ENCODE measurements at places on chromosomes 3 and 15.

GRCh38 chr15:55403531-55403930 is 4.6 kb downstream of the CCPG1 start:
- DNase-seq: no peak

DNA sequence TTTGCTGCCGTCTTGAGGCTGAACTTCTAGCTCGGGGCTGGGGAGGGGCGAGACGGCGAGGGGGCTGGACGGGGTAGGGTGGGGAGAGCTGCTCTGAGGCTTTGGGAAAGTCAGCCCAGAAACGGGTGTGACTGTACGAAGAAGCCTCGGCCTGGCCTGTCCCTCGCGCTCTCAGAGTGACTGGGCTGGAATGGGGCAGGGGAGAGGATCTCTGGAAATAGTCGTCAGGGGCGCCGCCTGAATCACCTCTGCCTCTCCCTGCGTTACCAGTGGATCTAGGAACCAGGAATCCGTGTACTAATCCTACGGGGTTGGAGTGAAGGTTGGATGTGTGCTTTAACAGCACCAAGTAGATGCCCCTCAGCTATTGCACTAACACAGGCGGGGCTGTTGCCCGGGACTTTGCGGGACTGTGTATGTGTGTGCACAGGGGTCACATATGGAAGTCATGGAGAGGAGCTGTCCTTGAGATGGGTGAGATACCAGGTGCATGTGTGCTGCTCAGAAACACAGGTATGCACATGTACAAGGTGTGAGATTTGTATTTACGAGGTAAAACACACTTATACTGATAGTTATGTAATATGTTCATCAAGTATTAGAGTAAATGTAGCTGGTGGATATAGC is 591 bp downstream of the FOXL2NB start:
- DNase-seq: no peak

GRCh38 chr3:28590860-28591259 is 242.2 kb upstream of the AZI2 start:
- DNase-seq: no peak

- no peak for DNase-seq
Measured at GRCh38 chr3:40291471-40291870, 18.0 kb upstream of the EIF1B start.

- DNase-seq: peak; percentile 49
Measured at GRCh38 chr15:94206463-94207167, 24.7 kb upstream of the MCTP2 start.

- DNase-seq: no peak
Measured at GRCh38 chr3:106688464-106688863, 688.8 kb upstream of the CCDC54 start.

DNA sequence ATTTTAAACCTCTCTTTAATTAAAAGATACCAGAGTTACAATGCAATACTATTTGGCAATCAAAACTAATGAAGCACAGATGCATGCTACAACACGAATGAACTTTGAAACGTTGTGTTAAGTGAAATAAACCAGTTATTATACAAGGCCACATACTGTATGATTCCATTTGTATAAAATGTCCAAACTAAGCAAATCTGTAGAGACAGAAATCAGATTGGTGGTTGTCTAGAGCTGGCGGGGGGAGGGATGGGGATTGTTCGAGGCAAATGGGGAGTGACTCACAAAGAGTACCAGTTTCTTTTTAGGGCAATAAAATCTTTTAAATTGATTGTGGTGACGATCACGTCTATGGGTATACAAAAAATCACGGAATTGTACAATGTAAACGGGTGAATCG is 677.0 kb downstream of the NTRK3 start:
- DNase-seq: no peak

DNA sequence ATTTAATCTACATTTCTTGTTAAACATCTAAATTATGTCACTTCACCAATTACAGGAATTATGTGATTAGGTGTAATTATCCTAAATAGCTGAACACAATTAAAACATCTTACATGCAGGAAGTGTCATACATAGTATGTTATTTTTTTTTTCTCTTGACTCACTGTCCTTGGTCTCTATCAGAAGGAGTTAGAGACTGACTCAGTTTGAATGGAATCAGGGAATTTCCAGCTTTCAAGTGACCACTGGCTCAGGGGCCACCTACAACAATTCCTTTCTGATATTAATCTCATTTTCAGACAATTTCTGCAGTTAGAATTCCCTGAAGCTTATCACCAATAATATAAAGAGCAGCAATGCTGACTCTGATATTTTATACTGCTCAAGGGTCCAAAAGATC is 400.7 kb downstream of the ROBO1 start:
- DNase-seq: no peak

DNA sequence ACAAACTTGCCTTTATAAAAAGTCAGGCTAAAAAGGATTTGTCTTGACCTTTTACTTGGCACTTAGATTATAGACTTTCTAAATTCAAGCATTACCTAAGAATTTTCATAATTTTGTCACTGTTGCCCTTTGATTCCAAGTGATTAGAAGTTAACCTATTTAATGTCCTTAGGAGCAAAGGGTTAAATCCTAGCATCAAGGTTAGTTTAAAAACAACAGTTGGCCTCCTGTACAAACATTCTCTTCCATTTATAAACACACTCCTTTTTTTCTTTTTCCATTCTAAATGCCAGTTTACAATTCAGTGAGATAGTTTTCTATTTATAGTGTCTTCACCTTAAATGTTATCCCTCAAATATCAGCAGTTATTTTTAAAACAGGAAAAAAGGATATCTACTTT is 18.4 kb upstream of the SPPL2A start:
- DNase-seq: no peak

DNA sequence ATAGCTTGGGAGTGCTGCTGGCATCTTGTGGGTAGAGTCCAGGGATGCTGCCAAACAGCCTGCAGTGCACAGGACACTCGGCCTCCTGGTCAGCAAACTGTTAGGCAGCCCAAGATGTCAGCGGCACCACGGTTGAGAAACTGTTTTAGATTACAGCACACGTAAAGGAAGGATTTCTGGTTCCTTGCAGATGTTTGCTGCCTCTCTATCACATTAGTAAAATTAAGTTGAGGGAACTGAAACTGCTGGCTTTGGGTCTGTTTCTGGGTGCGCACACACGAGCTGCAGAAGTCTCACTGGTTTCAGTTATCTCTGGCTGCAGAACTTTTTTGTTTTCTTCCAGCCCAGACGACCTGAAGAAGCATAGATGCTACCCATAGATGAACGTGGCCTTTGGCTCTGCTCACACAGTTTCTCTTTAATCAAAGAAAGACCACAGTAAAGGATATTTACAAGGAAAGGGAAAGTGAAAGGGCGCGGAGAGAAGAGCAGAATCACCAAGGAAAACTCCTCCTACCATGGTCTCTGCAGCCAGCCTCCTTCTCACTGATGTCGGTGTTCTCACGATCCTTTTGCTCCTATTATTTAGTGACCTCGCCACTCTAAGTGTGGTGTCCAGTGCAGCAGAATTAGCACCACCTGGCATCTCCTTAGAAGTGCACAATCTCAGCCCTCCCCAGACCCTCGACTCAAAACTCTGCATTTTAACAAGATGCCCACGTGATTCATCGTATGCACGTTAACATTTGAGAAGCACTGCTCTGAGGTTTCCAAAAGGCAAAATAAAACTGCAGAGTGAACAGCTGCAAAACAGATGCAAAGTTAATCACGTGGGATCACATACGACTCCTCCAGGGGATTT is 50.6 kb upstream of the AKAP13 start:
- peak; percentile 40 for DNase-seq

- DNase-seq: no peak
Measured at GRCh38 chr3:191066669-191067068, 132.4 kb upstream of the OSTN start.

GRCh38 chr3:121821421-121822199 is 13.2 kb downstream of the IQCB1 start:
- no peak for DNase-seq

GRCh38 chr3:54056521-54056920 is 65.8 kb upstream of the CACNA2D3 start:
- DNase-seq: no peak

GRCh38 chr3:82467051-82467450 is 705.6 kb upstream of the GBE1 start:
- DNase-seq: no peak

- no peak for DNase-seq
Measured at GRCh38 chr15:77771616-77772015, 138.9 kb upstream of the LINGO1 start.

GRCh38 chr15:100929641-100930042 is 10.5 kb downstream of the LRRK1 start:
- DNase-seq: no peak

DNA sequence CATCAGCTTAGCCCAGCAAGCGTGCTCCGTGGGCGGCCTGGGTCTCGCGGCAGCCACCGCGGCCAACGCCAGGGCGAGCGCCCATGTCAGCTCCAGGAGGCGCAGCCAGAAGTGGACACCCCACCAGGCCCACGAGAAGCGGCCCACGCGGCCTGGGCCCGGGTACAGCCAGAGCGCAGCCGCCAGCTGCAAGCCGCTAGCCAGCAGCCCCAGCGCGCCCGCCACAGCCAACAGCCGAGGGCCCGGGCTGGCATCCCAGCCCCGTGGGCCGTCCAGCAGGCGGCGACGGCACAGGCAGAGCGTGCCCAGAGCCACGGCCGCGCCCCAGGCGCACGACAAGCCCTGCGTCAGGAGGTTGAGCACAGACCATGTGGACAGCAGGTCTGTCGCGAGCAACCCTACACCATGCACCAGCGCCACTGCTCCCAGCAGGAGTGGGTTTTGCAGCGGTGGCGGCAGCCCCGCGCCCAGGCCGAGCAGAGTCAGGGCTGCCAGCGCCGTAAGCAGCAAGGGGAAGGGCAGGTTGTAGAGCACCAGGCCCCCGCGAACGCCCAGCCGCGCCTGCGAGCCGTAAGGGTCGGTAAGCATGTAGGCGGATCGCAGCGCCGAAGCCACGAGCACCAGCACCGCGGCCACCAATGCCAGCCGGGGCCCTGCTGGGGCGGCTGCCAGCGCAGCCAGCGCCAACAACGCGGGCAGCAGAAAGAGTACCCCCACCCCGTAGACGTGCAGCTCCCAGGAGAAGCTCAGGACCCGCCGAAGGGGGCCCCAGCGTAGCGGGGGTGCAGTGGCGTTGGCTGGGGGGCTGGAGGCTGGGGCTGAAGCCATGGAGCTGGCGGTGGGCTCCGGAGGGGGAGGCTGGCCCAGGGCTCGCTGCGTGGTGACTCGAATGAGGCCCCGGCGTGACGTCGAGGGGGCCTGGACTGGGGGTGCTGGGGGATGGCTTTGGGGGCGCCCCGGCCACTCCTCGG is 4.9 kb downstream of the PRRT3 start:
- DNase-seq: no peak

- peak; percentile 22 for DNase-seq
Measured at GRCh38 chr3:25663347-25663868, 1.3 kb downstream of the TOP2B start.

DNA sequence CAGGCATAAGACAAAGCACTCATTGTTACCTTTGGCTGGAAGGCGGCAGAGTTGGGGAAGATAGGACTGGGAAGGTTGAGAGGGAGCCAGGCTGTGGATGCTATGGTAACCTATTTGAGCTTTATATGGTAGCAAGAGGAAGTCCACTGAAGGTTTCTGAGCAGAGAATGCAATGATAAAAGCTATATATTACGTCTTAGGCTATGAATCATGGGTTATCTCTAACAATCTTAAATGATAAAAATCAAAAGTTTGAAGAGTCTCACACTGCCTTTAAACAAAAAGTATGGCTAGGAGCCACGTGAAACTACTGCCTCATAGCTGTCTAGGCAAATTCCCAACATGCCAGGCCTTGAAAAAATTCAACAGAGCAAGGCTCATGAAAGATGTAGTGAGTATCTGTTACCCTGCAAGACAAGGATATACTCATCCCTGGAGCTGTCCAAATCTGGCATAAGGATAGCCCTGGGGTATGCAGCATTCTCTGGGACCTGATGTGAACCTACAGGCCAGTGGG is 4.1 kb downstream of the P3H2 start:
- DNase-seq: no peak

DNA sequence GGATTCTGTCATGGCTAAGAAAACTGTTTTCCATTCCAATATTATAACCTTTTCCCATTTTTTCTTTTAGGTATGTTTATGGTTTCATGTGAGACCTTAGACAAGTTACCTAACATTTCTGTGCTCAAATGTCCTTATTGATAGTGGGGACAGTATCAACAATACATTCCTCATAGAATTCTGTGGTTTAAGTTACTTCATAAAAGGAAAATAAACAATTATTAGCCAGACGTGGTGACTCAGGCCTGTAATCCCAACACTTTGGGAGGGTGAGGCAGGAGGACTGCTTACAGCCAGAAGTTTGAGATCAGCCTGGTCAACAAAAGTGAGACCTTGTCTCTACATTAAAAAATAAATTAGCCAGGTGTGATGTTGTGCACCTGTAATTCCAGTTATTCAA is 436.8 kb upstream of the CNTN4 start:
- no peak for DNase-seq

- DNase-seq: peak; percentile 43
Measured at GRCh38 chr15:101407439-101407838, 82.1 kb downstream of the PCSK6 start.

- no peak for DNase-seq
Measured at GRCh38 chr15:27456807-27457206, 485.8 kb downstream of the GABRG3 start.

GRCh38 chr3:65126527-65127410 is 439.0 kb upstream of the ADAMTS9 start:
- DNase-seq: no peak

DNA sequence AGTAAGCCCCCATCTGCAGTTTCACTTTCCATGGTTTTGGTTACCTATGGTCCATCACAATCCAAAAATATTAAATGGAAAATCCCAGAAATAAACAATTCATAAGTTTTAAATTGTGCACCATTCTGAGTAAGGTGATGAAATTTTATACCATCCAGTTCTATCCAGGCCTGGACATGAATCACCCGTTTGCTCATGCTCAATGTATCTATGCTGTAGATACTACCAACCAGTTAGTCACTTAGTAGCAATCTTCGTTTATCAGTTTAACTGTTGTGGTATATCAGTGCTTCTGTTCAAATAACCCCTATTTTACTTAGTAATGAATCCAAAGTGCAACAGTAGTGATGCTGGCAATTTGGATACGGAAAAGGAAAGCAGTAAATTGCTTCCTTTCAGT is 381.9 kb upstream of the AGTR1 start:
- no peak for DNase-seq

GRCh38 chr3:146747928-146748327 is 142.8 kb upstream of the PLSCR5 start:
- DNase-seq: no peak

GRCh38 chr15:77821188-77821958 is 188.7 kb upstream of the LINGO1 start:
- peak; percentile 56 for DNase-seq

- DNase-seq: no peak
Measured at GRCh38 chr15:86588413-86588812, 508.7 kb downstream of the AGBL1 start.

- no peak for DNase-seq
Measured at GRCh38 chr3:26437678-26438077, 184.9 kb upstream of the LRRC3B start.

- DNase-seq: no peak
Measured at GRCh38 chr3:156973954-156974353, 147.8 kb downstream of the LEKR1 start.

Data from activated naive CD8-positive, alpha-beta T cell treated with anti-CD3 and anti-CD28 coated beads for 36 hours (primary cell).